ENCODE measurements at places on chromosomes 1 and 21. TPM values are rescaled to one million over a fixed set of nuclear protein-coding genes. Genes with fewer than 3 reads are reported as not detected.
A peak's percentile ranks its signal among the peaks of the same experiment; 100 is the strongest.

- peak; percentile 87 for DNase-seq
Measured at GRCh38 chr1:27031235-27032118, 18.8 kb upstream of the TENT5B start.

The CAMK1G gene
- not detected for total RNA-seq

DNA sequence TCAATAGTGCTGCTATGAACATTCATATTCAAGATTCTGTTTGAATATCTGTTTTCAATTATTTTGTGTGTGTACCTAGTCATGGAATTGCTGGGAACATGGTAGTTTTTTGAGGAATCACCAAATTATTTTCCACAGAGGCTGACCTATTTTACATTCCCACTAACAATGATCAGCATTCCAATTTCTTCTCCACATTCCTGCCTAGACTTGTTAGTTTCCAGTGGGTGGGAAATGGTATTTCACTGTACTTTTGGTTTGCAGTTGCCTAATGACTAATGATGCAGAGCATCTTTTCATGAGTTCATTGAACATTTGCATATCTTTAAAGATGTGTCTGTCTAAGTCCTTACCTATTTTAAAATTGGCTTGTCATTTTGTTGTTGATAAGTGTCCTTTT lies 1182.6 kb upstream of the B3GALT2 start:
- peak; percentile 91 for DNase-seq

DNA sequence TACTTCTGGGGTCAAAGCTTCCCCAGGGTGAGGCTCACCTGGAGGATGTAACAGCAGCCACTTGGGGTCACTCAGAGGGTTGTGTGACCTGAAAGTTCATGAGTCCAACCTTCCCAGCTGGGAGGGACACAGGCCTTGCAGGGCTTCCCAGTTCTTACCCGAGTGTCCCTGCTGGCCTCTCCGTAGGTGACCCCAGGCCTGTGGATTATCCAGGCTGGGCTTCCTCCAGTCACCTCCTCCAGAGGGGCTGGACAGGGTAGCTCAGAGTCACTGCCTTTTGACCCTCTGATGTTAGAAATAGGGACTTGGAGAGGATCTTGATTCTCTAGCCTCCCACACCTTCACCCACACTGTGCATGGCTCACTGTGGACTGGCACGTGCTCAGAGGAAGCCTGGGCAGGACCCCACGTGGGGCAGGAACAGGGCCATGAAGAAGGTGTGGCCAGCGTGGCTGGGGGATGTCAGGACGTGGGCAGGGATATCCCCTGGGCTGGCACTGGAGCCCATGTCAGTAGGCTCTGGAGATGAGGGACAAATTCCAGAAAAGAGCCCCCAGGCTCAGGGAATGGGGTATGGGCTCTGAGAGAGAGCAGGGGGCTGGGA lies 131.8 kb downstream of the ACTL8 start:
- no peak for DNase-seq

DNA sequence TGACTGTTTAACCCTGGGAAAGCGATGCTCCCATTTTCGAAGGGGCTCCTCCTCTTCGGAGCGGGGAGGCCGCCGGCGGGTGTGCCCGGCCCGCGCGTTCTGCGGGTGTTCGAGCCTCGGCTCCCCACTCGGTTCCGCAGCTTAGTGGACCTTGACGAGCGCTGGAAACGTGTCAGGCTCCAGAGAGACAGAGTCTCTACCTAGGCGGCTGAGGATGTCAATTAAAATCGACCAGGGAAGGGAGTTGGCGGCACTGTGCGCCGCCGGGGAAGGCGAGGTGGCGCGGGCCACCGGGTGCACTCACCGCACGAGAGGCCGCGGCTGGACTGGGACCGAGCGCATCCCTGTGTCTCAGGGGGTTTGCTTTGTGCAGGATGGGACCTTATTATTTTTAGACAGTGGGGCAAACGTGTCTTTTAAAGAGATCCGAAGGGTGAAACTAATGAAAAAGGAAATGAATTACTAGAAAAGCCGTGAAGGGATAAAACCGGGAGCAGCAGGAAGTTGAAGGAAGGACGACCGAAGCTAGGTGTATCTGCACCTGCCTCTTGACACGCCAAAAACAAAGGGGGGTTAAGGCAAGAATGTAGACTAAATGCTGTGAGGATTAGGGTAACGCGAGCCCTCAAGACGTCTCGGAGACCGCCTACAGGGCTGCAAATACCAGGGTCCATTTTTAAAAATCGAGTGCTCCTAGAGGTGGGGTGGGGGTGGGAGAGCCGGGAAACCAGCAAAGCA lies 5.6 kb downstream of the LHX4 start:
- DNase-seq, result no peak

The MRPL39 gene
- 53.7 TPM for total RNA-seq

DNA sequence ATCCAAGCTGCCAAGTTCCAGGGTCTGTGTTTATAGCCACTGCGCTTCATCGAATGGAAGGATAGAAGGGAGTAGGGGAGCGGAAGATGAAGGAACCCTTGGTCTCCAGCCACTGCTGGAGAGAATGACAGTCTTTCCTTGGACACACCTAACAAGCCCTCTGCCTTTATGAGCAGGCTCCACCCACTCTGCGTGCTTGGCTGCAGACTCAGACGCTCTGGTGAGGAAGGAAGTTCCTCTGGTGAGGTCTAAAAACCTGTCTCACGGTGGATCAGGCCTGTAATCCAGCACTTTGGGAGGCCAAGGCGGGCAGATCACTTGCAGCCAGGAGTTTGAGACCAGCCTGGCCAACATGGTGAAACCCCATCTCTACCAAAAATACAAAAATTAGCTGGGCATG lies 55.4 kb downstream of the MATN1 start:
- peak; percentile 80 for DNase-seq

The MPL gene
- total RNA-seq, result not detected

The LRP8 gene
- 30.5 TPM for total RNA-seq

DNA sequence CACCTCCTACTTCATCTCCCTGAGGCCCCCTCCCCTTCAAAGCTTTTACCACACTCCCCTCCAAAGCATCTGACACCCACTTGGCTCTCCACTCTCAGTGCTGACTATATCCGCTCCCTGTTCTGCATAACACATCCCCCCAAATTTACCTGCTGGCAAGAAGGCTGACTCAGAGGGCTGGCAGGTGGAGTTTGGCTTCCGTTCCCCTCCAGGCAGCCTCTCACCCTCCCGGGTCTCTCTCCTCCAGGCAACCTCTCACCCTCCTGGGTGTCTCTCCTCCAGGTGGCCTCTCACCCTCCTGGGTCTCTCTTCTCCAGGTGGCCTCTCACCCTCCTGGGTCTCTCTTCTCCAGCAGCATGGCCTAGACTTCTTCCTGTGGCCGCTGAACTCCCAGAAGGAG lies 562.1 kb downstream of the NPHP4 start:
- DNase-seq, result no peak

DNA sequence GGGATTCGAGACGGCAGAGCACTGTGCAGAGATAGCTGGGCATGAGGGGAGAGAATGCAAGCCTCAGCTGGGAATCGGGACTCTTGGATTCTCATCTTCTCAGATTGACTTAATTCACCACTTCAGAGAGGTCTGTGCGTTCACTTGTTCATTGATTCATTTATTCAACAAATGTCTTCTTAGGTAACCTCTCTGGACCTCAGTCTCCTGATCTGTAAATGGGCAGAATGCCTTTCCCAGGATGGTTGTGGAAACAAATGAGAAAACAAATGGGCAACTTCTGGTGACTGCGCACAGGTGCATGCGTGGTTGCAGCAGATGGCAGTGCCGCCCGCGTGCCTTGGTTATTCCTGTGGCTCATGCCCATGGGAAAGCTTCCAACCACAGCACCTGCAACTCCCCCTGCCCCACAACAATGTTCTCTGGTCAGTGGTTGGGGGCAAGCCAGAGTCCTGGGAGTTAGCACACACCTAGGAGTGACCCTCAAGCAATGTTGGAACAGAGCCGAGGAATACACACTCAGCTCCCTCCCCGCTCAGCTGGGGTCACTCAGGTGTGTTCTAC lies 110.1 kb upstream of the RUNX3 start:
- no peak for DNase-seq

DNA sequence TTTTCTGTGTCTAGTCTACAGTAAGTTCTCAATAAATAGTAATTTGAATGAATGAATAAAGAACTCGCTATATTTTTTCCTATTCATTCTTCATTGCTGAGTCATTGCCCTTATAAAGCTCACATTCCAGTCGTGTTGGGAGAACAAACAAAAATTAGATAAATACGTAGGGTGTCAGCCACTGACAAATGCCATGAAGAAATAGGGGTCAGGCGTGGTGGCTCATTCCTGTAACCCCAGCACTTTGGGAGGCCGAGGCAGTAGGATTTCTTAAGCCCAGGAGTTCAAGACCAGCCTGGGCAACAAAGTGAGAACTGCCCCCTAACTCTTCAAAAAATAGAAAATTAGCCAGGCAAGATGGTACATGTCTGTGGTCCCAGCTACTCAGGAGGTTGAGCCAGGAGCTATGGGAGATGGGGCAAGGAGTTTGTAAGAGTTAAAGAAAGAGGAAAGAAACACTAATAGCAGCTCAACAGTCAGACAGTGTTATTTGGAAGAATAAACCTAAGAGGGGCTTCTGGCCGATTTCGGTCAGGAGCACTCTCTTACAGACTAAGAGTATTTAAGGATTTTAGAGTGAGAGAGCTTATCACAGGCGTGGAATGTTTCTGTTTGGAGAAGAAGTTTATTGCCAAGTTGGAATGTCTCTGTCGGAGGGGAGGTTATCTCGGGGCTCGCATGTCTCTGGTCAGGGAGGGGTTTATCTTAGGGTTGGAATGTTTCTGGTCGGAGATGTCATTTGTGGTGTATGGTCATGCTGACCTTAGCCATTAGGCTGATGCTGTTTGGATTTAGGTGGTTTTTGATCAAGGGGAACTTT lies 1.8 kb upstream of the CHML start:
- DNase-seq, result peak; percentile 55

DNA sequence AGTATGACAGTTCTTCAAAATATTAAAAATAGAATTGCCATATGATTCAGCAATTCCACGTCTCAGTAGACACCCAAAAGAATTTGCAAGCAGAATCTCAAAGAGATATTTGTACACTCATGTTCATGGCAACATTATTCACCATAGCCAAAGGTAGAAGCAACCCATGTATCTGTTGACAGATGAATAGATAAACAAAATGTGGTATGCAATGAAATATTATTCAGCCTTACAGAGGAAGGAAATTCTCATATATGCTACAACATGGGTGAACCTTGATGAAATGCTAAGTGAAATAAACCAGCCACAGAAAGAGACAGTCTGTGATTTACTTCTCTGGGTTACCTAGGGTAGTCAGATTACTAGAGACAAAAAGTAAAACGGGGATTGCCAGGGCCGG lies 47.0 kb downstream of the NAV1 start:
- no peak for DNase-seq

DNA sequence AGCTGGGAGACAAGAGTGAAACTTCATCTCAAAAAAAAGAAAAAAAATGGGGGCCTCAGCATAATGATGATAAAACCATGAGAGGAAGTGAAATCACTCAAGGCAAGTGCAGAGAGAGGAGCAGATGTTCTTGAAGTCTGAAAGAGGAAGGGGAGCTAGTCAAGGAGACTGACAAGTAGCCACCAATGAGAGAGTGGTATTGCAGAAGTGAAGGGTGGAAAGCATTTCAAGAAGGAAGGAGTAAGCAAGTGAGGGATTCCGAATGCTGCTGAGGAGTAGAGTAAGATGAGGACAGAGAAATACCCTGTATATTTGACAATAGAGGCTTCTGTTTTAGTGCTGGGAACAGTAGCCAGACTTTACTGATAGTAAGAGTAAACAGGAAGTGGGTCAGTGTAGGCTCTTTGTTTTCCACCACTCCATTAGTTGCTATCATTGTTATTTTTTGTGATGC lies 2.9 kb downstream of the TATDN3 start:
- no peak for DNase-seq

The HCRTR1 gene
- not detected for total RNA-seq

DNA sequence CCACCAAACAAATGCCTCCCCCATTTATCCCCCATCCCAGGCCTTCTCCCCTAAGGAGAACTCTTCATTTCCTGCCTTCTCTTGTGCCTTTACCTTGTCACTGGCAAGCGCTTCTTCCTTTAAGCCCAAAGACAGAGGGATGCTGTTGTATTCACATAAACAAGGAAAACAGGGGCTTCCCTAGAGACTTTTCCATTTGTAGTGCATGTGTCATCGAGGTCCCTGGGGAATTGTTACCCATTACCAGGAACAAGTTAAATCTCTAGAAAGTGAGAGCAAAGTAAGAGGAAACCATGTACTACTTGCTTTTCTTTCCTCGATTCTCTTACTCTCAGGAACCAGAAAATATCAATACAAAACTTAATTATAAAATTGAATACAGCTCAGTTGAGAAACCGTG lies 114.4 kb upstream of the DPT start:
- DNase-seq, result no peak

GRCh38 chr1:242178924-242179708 lies 180.2 kb upstream of the MAP1LC3C start:
- no peak for DNase-seq

The TMEM51 gene
- 18.1 TPM for total RNA-seq

The TSNAX gene
- total RNA-seq, result 29.9 TPM

DNA sequence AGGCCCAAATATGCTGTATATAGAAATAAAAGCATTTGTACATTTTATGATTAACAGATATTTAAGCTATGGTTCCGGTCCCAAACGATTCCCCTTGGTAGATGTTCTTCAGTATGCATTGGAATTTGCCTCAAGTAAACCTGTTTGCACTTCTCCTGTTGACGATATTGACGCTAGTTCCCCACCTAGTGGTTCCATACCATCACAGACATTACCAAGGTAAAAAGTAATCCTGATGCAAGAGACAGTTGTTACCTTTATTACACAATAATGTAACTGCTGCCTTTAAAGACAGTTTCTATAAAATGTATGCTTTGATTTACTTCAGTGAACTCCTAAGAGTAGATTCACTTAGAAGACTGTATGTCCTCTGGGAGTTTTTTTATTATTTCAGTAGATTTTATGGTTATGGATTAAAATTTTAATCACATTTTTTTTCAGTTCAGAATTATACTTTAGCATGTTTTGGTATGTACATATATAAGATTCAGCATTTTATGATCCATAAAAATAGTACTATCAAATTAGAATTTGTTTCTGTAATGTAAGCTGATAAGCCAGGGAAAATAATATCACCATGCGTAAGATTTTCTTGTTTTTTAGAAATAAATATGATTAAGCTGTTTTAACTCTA lies 96.5 kb downstream of the USP25 start:
- DNase-seq, result peak; percentile 62
